ENCODE measurements at places on chromosomes 3 and 15.

DNA sequence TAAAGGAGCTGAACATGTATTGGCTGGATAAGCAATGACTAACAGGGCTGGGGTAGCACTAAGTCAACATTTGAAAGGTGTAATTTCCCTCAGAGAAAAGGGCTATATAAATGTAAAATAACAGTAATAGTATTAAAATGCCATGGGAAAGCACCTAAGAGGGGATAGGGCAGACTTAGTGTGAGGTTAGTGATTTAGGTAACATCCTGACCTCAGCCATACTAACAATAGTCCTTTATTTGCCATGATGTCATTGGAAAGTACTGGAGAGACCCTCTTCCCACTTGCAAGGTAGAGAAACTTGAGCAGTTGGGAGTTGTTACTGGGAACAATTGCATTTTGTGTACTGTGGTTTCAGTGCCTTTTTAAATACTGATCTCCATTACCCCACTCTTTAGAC is 103.4 kb downstream of the LSAMP start:
- no peak for DNase-seq

DNA sequence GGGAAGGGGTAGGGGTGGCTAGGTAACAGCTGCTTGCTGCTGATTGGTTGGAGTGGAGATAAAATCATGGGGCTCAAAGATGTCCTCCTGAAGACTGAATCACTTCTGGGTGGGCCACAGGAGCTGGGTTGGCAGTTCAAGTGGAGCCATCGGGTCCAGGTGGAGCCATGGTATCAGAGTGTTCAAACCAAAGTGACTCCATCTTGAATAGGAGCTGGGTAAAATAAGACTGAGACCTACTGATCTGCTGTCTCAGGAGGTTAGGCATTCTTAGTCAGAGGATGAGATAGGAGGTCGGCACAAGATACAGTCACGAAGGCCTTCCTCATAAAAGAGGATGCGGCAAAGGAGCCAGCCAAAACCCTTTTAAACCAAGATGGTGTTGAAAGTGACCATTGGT is 96.5 kb downstream of the RTP4 start:
- DNase-seq: no peak

- DNase-seq: no peak
Measured at GRCh38 chr15:51780636-51781035, 29.2 kb downstream of the TMOD2 start.

DNA sequence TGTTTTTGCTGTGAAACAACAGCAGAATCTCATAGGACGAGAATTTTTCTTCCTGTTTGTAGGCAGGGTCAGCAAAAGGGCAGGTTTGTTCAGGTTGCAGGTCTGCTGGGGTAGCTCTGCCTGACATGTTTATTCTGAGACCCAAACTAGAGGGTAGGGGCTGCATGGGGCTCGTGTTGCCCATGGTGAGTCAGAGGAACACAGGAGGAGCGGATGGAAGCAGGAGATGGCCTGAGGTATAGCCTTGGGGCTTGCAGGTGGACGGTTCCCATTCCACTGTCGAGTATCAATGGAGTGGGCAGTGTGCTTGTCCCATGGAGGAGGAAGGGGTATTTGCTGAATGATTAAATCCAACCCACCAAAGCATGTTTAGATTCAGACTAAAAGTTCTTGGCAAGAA is 138.9 kb downstream of the APBA2 start:
- DNase-seq: no peak

- no peak for DNase-seq
Measured at GRCh38 chr3:94716326-94717018, 653.6 kb downstream of the NSUN3 start.

DNA sequence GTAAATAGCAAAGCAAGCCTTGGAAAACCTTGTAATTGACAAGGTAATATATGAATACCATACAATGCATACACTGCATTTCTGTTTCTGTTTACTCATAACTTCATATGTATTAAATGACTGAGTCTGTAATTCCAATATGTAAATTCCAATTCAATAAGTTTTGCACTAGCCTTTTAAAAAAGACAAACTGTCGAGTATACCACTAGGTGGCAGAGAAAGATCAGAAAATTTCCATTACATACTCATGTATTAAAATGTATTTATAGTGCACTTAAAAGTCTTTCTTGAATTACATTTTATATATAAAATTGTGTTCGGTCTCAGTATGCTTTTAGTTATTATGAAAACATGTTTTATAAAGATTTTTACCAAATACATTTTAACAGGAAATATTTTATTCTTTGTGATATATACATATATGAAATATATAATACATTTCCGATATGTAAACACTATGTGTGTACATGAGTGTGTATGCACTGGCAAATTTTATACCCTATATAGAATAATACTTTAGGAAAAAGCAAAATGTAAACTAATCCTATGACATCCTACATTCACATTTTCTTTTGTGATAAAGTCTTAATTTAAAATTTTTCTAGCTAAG is 216.8 kb downstream of the VGLL3 start:
- DNase-seq: peak; percentile 8

- DNase-seq: no peak
Measured at GRCh38 chr3:139827833-139828232, 107.2 kb upstream of the CLSTN2 start.

DNA sequence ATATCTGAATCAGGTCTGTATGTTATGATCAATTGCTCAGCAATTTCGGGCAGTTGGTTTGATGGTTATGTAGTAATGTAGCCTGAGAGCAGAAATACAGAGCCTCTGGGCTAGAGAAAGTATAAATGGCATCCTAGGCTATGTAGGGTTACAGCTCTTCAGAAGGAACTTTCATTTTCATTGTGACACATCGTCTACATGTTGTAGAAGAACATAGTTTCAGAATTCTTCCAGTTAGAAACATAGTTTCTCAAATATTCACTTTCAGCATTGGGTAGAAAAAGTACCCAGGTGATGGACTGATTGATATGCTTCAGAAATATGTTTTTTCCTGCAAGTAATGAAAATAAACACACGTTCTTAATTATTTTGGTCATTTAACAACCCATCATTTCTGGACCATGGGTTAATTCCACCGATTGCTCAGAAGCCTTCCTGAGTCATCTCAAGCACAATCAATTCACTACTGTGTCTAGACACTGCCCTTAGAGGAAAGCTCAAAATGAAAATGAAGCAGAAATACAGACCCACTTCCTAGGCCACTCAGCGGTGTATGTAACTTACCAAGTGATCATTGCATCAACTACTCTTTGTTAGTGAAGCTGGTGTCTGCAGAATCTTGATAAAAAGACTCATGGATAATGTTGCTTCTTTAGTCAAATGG is 88.8 kb upstream of the TSEN2 start:
- DNase-seq: peak; percentile 46

DNA sequence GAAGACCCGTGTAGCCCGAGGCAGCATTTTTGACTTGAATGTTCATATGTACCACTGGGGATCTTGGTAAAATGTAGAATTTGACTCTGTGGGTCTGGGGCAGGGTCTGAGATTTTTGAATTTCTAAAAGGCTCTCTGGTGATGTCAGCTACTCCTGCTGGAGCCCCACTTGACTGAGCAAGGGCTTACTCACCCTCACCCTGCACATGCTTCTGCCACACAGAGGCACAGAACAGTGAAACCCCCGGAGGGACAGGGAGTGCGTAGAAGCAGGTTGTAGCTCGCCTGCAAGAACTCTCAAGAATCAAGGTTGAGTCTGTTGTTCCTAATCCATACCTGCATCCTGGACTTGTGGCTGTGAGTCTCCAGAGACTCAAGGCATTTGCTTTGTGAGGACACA is 41.1 kb downstream of the SLCO3A1 start:
- DNase-seq: no peak

DNA sequence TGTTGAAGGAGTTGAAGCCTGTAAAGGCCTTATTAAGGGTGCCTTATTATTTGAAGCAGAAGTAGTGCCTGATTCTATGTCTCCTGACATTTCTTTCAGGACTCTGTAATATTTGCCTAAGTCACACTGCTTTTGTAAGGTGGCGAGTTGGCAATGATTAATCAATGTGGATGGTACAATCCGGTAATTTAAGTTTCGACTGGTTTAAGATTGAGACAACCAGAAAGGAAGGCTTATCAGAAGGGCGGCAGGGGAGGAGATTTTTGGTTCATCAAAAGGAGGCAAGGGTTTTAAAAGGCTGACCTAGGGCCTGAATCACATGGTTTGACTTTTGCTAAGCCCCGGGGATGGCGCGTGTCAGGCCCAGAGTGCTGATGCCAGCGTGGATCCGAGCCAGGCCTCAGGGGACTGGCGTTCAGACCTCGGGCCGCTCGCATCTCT is 830 bp upstream of the RNF13 start:
- no peak for DNase-seq

DNA sequence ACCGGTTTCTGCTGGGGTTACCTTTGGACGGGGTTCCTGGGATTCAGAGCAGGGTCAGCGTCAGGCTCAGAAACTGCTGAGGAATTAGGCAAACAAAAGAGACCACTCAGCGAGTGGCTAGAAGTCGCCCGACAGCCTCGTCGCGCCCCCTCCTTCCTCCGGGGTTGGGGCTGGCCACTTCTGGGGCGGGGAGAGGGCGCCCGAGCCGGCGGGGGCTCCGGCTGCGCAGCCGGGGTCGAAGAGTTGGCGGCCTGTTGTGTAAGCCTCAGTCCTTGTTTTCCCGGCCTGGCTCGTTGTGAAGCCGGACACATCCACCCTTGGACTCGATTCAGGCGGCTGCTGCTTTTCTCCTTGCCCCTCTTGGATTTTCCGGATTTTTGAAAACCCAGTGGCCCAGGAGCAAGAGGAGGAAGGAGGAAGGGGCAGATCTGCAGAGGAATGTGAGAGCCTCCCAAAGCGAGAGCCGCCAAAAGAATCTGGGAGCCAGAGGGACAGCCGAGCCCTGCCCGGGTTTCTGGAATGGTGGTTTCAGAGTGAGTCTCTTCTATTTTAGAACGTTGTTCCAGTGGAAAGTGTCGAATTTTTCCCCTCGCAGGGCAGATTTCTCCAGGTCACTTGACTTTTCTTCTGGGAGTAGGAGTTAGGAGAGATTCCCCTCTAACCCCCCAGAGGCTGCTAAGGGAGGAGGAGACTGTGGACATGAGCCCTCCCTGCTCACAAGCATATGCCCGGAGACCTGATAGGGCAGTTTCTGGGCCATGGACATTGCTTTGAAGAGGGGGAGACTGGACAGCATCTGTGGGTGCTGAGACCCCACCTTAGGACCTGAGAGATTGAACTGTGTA is 666 bp downstream of the SNX33 start:
- DNase-seq: no peak

- DNase-seq: peak; percentile 38
Measured at GRCh38 chr3:133038731-133039375, 662 bp downstream of the TMEM108 start.

GRCh38 chr3:98730338-98730737 is 32.8 kb upstream of the ST3GAL6 start:
- DNase-seq: peak; percentile 80

DNA sequence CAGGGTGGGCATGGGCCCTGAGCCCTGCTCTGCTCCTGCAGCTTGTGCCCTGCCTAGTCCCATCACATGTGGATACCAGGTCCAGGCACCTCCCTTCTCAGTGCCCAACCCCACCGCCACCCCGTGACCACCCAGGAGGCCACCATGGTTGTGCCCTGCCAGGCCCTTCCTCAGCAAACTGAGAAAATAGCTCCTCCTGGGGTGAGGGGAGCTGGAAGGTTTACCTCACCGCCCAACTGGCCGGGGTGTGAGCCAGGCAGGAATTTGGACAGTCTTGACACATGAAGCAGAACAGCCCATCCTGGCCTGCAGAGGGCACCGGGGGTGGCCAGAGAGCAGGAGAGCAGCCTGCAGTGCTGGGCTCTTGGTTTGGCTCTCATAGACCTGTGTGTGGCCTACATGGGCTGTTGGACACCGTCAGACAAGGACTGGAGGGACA is 11.4 kb upstream of the C3orf22 start:
- no peak for DNase-seq

GRCh38 chr3:43695863-43696262 is 5.1 kb downstream of the ABHD5 start:
- no peak for DNase-seq
